Sciatic nerve (tissue), 2 donors: ENCODE measurements at places on chromosomes 2 and 18. TPM values are rescaled to one million over a fixed set of nuclear protein-coding genes. Genes with fewer than 3 reads are reported as not detected.

ALPP gene
- not detected for total RNA-seq

POTEC gene
- total RNA-seq: not detected

DNA sequence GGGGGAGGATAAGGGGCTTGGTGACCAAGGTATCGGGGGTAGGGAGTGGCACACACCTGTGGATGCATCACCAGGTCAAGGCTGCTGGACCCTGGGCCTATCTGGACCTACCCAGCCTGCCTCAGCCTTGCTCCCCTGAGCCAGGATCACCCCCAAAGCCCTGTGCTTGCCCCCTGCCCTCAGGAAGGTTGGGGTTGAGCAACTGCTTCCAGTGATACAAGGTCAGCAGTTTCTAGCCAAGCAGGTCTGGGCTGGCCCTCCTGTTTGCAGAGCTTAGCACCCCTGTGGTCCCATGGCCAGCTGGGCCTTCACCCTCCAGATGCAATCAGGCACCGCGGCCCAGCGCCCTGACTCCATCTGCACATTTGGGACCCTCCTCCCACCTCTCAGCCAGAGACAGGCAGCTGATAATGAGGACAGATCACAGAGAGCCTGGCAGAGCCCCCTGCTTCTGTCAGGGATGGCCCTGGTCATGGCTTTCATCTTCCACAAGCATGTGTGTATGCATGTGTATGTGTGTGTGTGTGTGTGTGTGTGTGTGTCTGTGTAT lies 154.6 kb downstream of the TFCP2L1 start:
- no peak for DNase-seq

HJURP gene
- 0.71 TPM for total RNA-seq

DNA sequence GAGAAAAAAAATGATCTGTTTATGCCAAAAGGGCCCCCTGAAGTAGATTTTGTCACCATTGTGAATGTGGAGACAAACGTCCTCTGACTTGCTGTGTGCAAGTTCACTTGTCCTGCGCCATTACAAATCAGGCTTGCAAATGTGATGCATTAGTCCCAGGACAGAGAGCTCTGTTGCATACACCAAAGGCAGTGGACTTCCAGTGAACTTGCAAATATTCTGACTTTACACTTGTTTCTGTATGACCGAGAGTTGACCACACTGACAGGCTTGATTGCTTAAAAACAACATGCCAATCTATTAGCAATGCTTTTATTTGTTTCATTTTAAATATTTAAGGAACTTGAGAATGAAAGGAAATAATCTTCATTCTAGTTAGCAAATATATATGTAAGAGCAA lies 293.2 kb downstream of the PLCL1 start:
- DNase-seq: no peak

GRCh38 chr18:55934821-55935220 lies 346.8 kb upstream of the TCF4 start:
- no peak for DNase-seq

- DNase-seq: no peak
Observed at GRCh38 chr18:52311331-52311730, 28.7 kb upstream of the DCC start.

DNA sequence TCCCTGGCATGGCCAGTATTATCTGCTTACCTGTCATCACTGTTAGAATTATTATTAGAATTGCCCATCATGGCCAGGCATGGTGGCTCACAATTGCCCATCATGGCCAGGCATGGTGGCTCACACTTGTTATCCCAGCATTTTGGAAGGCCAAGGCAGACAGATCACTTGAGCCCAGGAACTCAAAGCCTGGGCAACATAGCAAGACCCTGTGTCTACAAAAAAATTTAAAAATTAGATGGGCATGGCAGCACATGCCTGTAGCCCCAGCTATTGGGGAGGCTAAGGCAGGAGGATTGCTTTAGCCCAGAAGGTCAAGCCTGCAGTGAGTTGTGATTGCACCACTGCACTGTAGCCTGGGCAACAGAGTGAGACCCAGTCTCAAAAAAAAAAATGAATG lies 27.4 kb upstream of the ID2 start:
- DNase-seq: no peak

ASB18 gene
- not detected for total RNA-seq

PSMD1 gene
- 73.6 TPM for total RNA-seq

GRCh38 chr2:230751062-230751461 lies 38.4 kb downstream of the CAB39 start:
- DNase-seq: no peak

TMEM169 gene
- total RNA-seq: 1.6 TPM

DNA sequence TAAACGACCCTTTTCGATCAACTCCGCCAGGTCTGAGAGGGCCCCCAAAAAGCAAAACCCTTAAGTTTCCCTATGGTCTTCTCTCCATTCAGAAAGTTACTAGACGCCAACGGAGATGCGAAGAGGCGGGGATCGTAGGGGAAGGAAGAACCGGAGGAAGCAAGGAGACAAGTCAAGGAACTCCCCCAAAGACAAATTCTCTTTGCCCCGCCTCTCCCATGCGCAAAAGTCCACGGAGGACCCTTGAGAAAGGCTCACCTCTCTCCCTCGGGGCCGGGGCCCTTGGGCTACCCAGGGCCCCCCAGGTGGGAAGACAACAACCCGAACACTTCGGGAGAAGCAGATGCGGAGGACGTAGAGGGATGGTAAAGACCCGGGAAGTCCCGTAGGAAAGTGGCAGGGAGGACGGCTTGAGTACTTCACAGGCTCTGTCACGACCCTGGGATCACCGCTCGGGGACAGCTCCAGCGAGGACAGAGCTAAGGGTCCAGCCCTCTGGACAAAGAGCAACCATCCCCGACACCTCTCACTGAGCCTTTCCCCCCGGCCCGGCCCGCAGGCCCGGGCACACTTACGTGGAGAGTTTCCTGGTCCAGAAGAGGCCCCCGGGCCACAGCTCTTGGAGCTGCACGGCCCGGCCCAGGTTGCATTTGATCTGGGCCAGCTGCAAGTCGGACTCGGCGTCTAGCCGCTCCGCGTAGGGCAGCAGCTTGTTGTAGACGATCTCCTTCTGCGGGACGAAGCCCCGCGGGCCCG lies 647 bp downstream of the PSME4 start:
- DNase-seq: peak; percentile 65

BMP10 gene
- not detected for total RNA-seq

GRCh38 chr2:228675091-228675490 lies 493.6 kb upstream of the SPHKAP start:
- DNase-seq: no peak

FAM124B gene
- 6.3 TPM for total RNA-seq

SOWAHC gene
- total RNA-seq: 30.9 TPM

GRCh38 chr18:22168360-22168921 lies 948 bp upstream of the GATA6 start:
- DNase-seq: no peak

DNA sequence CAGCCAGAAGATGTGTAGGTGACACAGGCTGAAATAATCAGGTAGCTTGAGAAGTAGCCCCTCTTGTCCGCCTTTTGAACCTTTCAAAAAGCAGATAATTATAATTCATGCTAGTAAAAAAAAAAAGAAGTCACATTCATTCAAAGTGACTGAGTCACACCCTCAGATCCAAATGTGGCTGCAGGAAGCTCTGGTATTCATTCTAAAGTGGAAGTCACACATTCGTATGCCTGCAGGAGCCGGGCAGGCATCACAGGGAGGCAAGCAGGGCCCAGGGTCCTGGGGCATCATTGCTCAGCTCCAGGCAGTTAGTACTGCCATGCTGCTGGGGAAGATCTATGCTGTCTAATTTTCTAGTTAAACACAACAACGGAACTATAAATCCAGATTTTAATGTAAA lies 21.7 kb upstream of the RAB11FIP5 start:
- DNase-seq: no peak

DNA sequence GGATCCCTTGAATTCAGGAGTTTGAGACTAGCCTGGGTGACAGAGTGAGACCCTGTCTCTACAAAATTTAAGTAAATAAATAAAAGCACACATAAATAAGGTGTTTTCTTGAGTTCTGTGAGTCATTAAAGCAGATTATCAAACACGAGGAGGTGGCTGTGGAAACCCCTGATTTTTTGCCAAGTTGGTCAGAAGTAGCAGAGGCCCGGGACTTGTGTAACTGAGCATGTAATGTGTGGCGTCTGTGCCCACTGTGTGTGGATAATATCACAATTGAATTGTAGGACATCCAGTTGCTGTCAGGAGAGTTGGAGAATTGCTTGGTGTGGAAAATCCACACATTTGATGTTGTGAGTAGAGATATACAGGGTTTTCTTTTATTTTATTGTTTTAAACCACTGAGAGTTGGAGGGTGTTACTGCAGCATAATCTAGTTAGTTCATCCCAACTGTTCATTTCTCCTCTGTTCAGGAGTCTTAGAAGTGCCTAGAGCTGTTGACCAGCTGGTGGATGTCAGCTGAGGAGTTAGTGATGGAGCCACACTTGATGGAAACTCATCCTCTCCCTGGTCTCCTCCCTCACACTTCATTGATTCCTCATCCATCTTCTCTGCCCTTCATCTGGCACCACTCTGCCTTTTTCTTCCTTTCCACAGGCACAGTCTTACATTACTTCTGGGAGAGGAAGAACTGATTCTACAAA lies 45.9 kb upstream of the RHOB start:
- DNase-seq: peak; percentile 32

- no peak for DNase-seq
Observed at GRCh38 chr2:164778723-164779122, 62.9 kb downstream of the COBLL1 start.
